Naive thymus-derived CD4-positive, alpha-beta T cell (primary cell): ENCODE measurements at places on chromosomes 3 and 15.

- DNase-seq = no peak
These were observed 208.9 kb downstream of the ROBO1 start for GRCh38 chr3:79558943-79559342.

- DNase-seq = no peak
These were observed 49.3 kb downstream of the HACD2 start for GRCh38 chr3:123535580-123535979.

GRCh38 chr3:61583890-61584875 lies 22.8 kb downstream of the PTPRG start:
- DNase-seq = no peak

DNA sequence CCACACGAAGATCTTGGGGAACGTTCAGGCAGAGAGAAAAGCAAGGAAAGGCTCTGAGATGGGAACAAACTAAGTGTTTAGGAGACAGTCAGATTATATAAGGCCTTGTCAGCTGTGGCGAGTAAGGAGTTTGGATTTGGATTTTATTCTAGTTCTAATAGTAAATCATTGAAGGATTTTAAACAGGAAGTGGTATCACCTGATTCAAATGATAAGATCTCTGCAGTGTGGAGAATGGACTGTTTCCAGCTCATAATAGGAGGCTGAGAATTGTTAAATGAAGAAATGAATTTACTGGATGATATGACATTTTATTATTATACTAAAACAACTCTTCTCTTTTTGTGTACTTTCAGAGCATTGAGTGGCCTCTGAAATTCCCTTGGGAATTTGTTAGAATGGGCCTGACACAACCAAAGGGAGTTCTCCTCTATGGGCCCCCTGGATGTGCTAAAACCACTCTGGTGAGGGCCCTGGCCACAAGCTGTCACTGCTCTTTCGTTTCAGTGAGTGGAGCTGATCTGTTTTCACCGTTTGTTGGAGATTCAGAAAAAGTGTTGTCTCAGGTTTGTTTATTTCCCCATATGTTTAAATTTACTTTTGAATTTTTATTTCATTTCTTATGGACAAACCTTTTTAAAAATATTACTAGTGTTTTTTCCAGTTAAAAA lies 36.0 kb upstream of the GATM start:
- no peak for DNase-seq

- no peak for DNase-seq
These were observed 34.3 kb downstream of the HMG20A start for GRCh38 chr15:77454951-77455350.

DNA sequence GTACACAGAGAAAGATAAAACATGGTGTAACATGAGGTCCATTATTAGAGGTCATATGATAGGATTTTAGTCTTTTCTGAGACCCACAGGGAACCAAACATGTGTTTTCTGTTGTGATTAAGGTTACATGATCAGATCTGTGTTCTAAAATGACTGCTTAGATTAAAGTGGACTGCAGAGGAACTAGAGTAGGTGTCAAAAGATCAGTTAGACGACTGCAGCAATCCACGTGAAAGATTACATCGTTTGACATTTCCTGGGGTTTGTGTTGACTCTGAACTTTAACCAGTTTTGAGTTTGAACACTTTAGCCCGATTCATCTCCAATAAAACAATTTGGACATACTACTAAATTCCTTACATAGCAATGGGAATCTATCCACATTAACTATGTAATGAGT lies 5.1 kb downstream of the MIX23 start:
- no peak for DNase-seq

DNA sequence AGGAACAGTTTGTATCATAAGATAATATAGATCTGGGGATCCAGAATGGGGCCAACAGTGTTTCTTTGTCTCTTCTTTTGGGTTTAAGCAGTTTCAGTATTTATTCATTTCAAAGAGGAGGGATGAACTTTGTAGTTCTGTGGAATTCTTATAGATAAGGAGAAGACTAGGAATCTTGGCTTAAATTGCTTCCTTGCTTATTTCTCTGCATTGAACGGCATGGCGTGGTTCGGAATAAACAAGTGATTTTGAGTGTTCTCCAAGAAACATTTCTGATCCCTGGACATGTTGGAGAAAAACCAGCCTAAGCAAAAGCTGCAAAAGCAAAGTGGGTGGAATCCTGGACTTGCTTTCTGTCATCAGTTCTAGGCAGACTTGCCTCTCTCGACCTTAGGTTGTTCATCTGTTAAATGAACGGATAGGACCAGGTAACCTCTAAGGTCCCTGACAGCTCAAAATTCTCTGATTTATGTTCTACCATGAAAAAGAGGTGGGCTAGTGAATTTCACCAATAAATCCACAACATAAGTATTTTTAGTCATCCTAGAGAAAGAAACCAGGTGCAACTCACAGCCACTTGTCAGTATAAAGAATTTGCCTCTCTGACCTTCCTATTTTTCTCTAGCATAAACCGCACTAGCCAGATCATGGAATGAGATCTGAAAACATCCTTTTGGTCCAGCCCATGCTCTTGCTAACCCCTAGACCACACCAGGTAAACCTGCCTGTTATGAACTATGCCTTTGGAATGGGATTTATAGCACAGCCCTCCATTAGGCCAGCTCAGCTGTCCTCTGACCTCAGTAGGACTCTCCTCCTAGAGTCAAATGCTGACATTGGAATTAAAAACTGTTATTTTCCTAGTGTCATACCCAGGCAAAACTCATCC lies 78.8 kb downstream of the CLDN11 start:
- no peak for DNase-seq

GRCh38 chr3:9129365-9129764 lies 120.1 kb downstream of the SRGAP3 start:
- DNase-seq = no peak

- no peak for DNase-seq
These were observed 43.9 kb downstream of the IGF1R start for GRCh38 chr15:98692213-98692612.

GRCh38 chr3:57675530-57675929 lies 17.3 kb downstream of the DENND6A start:
- no peak for DNase-seq

DNA sequence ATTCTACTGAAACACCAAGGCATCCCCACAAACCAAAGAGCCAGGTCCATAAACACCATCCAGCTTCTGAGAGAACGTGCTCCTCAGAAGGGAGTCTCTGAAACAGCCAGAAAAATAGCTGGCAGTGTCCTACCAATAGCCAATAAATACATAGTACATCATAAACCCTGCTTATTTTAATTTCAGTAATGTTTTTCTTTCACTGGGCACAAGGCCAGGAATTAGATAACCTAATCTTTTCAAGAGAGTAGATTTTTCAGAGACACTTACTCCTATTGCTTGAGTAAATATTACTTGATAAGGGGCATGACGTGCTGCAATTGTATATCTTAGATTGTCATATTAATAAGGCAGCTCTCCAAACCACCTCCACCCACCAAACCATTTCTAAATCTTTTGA lies 22.7 kb downstream of the GADL1 start:
- DNase-seq = no peak

- DNase-seq = no peak
These were observed 38.4 kb upstream of the TRAK1 start for GRCh38 chr3:42052484-42053351.

- no peak for DNase-seq
These were observed 790.7 kb downstream of the ROBO1 start for GRCh38 chr3:78977073-78977472.

DNA sequence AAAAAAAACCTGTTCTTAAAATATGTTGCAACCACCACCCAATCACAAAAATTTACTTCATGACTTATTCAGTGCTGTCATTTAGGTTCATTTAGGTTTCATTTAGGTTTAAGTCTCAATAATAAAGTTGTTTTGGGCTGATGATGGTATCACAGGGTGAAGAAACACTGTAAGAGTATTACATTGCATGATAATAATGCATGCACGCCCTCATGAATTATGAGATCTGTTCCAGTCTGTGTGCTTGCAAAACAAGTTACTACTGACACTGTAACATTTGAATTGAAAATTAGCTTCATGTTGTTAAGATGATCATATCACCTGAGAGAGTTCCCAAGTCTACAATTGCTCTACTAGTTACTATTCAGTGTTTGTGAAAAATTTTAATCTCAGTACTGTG lies at the start of gene AADACL2:
Gene AADACL2, plus strand, starts transcription at position 315 of the 400 bp plus-strand sequence. CDS start 109 bp downstream, outside the sequence.
- DNase-seq = no peak

- no peak for DNase-seq
These were observed 198.4 kb downstream of the WNT5A start for GRCh38 chr3:55288657-55289056.

DNA sequence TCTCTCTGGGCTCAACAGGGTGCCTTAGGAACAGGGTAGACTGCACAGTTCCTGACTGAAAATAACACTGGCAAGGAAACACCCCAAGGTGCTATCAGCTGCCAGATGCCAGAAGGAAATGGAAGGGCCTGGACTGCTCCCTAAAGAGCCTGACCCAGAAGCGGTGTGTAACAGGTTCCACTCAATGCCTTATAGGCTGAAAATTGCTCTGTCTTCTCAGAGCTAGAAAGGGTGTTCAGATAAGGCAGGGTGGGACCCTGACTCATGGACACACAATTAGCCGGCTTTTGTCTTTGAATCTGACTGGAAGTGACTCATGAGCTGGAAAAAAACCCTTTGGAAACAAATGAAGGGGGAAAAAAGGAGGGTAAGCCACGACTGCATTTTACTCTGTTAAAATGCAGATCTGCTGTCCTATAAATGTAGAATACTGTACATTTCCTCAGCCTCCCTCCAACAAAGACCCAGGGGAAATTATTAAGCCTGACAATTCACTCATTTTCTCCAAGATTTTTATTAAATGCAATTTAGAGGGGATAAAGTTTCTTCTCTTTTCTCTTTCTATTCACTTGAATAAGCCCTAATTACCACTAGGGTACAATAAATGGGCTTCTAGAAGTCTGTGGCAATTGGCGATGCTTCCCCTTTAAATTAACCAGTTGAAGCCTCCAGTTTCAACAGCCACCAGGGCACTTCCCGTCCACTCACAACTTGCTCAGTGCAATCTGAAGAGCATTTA lies 160.2 kb upstream of the TBL1XR1 start:
- no peak for DNase-seq

DNA sequence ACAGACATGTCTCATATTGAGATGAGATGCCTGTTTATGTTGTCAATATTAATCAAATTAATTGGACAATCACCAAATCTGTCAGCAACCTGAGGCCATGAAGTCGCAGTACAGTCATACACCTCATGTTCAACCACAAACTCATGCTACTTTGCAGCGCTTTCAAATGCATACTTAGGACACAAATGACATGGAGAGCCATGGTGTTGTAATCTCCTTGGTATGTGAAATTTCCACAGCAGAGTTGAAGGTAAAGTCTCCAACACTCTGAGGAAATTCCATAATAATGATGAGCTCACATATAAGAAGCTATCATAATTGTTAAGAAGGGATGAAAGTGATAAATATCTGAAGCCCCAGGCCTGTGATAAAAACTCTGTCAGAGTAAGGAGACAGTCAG lies 873.9 kb downstream of the MCTP2 start:
- no peak for DNase-seq

DNA sequence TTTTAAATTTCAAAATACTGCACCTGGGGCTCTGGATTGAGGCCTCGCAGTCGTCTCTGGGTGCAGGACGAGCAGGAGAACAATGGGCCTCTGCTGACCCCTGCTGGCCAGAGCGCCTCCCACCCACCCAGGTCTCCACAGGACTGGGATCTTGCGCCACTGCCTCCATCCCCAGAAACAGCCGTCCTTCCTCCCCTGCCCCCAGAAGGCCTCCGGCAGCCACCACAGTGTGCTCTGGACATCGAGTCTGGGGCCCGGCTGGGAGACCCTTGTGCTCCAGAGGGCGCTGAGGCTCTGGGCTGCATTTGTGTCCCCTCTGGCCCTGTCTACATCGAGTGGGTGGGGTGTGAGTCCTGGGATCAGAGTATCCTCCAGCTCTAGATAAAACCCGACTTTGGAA lies 6.7 kb upstream of the ACSBG1 start:
- peak; percentile 55 for DNase-seq

DNA sequence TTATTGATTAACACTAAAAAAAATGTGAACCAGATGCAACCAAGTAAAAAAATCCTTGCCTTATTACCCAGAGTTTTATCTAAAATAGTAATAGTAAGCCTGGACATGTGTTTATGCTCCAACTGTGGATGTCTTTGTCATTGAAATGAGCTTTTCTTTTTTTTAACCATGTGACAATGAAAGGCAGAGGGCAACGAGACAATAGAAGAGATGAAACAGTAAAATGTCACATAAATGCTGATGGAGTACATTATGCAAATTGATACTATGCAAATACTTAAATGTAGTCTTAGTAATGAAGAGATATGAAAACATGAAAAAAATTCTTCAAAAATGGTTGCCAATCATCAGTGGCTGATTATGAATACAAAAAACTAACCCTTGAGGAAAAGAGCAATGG lies 20.5 kb upstream of the CHMP2B start:
- no peak for DNase-seq

DNA sequence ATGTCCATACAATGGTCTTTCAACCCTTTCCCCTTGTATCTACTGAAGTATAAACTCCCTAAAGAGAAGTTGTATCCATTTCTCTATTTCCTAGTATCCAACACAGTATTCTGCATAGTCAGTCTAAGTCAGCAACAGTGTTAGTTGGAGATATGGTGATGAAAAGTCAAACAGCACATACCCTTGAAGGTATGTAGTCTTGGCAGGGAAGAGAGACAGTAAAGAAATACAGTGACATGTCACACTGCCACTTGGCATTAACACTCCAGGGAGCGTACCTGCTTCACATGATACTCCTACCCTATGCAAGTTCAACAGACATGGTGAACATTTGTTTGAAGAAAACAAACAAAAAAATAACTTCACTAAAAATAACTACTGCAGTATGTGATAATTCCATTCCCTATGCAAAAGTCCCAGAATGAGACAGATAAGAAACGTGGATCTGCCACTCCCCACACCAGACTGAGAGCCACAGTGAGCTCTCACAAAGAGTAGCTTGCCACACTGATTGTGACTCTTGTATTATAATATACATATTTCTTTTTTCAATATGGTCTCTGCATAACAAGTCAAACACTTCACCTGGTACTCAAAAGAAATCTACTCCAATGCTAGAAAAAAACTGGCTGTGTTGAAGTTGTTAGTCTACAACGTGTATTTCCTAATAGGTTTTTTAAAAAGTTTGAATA lies 5.9 kb downstream of the PDCD10 start:
- no peak for DNase-seq

DNA sequence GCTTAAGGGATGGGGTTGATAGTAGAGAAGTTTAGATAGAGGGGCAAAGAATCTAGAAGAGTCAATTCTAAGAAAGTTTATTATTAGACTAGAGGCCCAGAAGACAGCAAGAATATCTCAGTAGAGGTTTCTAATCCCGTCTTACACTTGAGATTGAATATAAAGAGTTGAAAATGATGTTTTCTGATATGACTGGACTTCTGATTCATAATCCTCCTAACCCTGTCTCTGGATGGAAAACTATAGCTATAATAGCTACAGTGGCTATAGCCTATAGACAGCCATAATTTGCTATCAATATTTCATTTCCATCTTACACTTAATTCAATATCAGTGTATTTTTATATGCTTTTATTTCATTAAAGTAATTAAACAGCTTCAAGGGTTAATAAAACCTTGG lies 60.0 kb downstream of the GAP43 start:
- no peak for DNase-seq

- DNase-seq = no peak
These were observed 11.4 kb downstream of the SKIL start for GRCh38 chr3:170368921-170369320.

- DNase-seq = no peak
These were observed 113.8 kb downstream of the ANXA2 start for GRCh38 chr15:60283936-60284335.
